Activated naive CD8-positive, alpha-beta T cell treated with anti-CD3 and anti-CD28 coated beads for 36 hours (primary cell): ENCODE measurements at places on chromosomes 6 and 20. TPM values are rescaled to one million over a fixed set of nuclear protein-coding genes. Genes with fewer than 3 reads are reported as not detected.

DNA sequence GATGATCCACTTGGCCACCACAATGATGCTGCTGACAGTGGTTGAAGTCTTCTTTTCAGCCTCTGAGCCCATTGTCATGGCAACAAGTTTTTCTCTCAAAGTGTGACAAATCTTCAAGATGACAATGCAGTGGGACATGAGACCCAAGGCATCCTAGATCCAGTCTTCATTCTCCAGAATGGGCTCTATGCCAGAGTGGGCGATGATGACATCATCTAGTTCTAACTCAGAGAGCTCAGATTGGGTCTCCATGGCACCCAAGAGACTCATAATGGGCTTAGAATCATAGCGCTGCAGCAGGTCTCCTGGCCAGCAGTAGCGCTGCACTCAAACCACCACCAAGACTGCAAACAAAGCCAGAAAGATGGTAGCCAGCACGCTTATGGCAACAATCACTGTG lies 973.6 kb downstream of the EYS start:
- DNase-seq, result no peak
- no peaks in the 10 kb centered on the region for H3K27me3 ChIP-seq
- no peaks in the 10 kb centered on the region for H3K36me3 ChIP-seq
- H3K4me3 ChIP-seq, result no peak overlapping the region
- H3K27ac ChIP-seq, result no peak overlapping the region
- no peaks in the 10 kb centered on the region for H3K4me1 ChIP-seq

DNA sequence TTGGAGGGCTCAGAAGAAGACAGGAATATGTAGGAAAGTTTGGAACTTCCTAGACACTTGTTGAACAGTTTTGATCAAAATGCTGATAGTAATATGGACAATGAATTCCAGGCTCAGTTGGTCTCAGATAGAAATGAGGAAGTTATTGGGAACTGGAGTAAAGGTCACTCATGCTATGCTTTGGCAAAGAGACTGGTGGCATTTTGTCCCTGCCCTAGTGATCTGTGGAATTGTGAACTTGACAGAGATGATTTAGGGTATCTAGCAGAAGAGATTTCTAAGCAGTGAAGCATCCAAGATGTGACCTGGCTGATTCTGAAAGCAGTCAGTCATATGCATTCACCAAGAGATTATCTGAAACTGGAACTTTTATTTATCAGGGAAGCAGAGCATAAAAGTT lies 45.1 kb downstream of the FRK start:
- H3K4me3 ChIP-seq, result no peak overlapping the region
- no peak for DNase-seq
- no peaks in the 10 kb centered on the region for H3K36me3 ChIP-seq
- peaks cover 53% of the 10 kb centered on the region for H3K27me3 ChIP-seq
- H3K4me1 ChIP-seq, result peaks cover 19% of the 10 kb centered on the region
- H3K27ac ChIP-seq, result no peak overlapping the region

DNA sequence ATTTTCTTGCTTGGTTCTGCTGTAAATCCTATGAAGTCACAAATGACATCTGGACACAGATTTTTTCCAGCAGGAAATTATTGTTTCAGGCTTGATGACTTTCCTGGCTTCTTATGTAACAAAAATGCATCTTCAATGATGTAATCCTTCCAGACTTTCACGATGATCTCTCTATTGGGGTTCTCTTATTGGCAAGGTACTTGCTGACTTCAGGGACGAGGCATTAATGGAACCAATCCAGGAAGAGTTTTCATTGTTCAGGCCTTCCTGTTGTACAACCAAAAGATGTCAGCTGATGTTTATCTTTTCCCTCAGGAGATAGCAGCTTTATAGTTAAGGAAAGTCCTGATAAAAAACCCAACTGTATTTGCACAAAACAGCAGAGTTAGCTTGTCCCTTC lies 118.5 kb upstream of the MMS22L start:
- no peak overlapping the region for H3K4me3 ChIP-seq
- H3K4me1 ChIP-seq, result no peaks in the 10 kb centered on the region
- H3K27ac ChIP-seq, result no peak overlapping the region

GRCh38 chr6:145705561-145705960 lies 29.8 kb downstream of the EPM2A start:
- no peak overlapping the region for H3K27ac ChIP-seq
- DNase-seq, result no peak
- peaks cover 24% of the 10 kb centered on the region for H3K36me3 ChIP-seq
- peaks cover 15% of the 10 kb centered on the region for H3K4me1 ChIP-seq
- H3K4me3 ChIP-seq, result no peak overlapping the region
- H3K27me3 ChIP-seq, result no peaks in the 10 kb centered on the region

DNA sequence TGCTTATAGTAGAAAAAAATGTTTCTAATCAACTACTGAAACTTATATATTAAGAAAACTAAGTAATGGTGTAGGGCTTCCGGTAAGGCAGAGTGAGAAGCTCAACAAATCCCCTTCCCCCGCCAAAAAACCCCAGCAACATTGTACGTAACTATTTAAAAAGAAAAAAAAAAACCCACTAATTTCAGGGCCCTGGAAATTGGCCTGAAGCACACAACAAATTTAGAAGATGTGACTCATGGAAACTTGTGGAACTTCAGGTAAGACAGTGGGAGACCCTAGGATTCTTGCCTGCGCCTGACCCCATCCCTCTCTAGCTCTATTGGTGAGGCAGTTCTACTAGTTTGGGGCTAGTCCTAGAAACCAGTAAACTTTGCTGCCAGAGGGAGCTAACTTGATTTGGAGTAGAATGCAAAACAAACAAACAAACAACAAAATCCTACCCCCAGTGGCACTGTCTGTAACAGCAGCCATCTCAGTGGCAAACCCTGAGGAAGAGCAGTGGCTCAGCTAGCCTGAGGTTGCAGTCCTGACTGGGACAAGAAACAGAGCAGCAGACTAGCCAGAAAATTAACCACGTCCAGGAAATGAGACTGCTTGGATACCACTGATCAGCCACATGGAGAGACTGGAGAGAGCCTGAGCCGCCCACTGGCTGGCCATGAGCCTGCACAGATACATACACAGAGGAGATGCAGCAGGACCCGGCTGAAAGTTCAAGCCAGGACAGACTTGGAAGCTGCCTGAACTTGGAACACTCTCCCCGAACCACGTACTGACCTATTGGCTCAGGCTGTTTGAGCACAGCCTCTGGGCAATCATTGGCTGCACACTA lies 135.1 kb downstream of the TBXT start:
- no peaks in the 10 kb centered on the region for H3K36me3 ChIP-seq
- no peaks in the 10 kb centered on the region for H3K4me1 ChIP-seq
- peaks cover 4% of the 10 kb centered on the region for H3K27me3 ChIP-seq

ADGB gene
- not detected for total RNA-seq

- H3K27ac ChIP-seq, result no peak overlapping the region
- H3K4me3 ChIP-seq, result no peak overlapping the region
- no peak for DNase-seq
- no peaks in the 10 kb centered on the region for H3K27me3 ChIP-seq
Measured at GRCh38 chr6:64294034-64294433, 658.4 kb downstream of the PHF3 start.

LRRC1 gene
- 1.5 TPM for total RNA-seq

UBE2C gene
- total RNA-seq, result 188 TPM

DNA sequence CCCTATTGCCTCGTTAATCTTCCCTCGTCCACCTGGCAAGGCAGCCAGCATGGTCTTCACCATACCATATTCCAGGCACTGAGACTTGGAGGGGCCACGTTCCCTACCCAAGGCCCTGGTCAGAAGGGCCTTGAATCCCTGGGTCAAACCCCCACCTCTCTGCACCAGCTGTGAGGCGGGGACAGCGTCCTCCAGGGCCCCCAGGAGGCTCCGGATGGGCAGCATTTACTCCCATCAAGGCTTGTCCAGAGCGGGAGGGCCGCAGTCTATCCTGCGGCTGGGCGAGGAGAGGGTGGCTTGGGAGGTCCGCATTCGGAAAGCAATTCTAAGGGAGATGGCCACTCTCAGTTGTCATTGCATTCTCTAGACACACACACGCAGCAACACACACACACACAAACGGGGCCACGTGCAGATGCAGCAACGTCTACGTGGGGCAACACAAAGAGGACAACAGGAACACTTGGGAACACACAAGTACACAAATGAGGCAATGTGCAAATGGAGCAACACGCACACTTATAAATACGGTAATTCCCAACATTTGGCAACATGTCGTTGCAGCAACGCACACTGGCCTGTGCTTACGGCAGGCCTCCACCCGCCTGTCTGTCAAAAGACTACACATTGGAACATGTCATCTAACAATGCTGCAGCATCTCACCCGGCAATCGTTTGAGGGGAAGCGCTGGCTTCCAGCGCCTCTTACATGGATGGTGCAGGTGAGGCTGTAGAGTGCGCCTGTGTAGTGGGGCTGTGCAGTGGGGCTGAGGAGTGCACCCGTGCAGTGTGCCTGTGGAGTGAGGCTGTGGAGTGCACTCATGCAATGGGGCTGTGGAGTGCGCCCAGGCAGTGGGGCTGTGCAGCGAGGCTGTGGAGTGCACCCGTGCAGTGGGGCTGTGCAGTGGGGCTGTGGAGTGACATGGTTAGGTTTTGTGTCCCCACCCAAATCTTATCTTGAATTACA lies 12.9 kb upstream of the NTSR1 start:
- no peak overlapping the region for H3K4me3 ChIP-seq
- no peaks in the 10 kb centered on the region for H3K36me3 ChIP-seq
- H3K27me3 ChIP-seq, result no peaks in the 10 kb centered on the region
- peaks cover 2% of the 10 kb centered on the region for H3K4me1 ChIP-seq
- no peak overlapping the region for H3K27ac ChIP-seq
- DNase-seq, result no peak

PRSS16 gene
- total RNA-seq, result 0.38 TPM

FLRT3 gene
- not detected for total RNA-seq

GRCh38 chr6:144468709-144469108 lies 183.6 kb downstream of the UTRN start:
- peak overlapping the region; percentile 79 for H3K27ac ChIP-seq
- H3K36me3 ChIP-seq, result peaks cover 23% of the 10 kb centered on the region
- peaks cover 17% of the 10 kb centered on the region for H3K4me1 ChIP-seq
- H3K4me3 ChIP-seq, result peak overlapping the region; percentile 33
- peak; percentile 22 for DNase-seq
- H3K27me3 ChIP-seq, result no peaks in the 10 kb centered on the region

ARFGAP1 gene
- total RNA-seq, result 62.5 TPM

OXT gene
- not detected for total RNA-seq

GRCh38 chr6:134123666-134124208 lies 71.3 kb upstream of the SLC2A12 start:
- H3K4me1 ChIP-seq, result no peaks in the 10 kb centered on the region
- no peak overlapping the region for H3K4me3 ChIP-seq
- H3K27me3 ChIP-seq, result peaks cover 5% of the 10 kb centered on the region
- H3K27ac ChIP-seq, result no peak overlapping the region

DNA sequence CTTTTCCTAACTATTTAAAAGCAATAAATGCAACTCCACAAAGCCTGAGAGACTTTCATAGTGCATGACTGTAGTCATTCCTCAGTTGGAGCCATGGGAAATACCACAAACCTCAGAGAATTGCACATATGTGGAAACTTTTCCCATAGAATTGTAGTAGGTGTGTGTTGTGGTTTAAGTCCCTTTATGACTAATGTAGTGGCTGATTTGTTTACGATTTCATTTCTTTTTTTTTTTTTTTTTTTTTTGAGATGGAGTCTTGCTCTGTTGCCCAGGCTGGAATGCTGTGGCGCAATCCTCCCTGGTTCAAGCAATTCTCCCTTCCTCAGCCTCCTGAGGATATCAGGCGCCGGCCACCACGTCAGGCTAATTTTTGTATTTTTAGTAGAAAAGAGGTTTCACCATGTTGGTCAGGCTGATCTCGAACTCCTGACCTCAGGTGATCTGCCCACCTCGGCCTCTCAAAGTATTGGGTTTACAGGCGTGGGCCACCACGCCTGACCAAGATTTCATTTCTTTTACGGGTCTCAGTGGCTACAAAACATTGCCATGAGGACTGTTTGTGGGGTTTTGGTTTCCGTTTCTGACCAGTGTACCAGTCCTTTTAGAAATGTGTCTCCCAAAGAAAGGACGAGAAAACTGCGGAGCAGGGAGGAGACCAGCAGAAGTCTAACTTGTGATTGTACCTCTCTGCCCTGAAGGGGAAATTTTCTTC lies 212.1 kb upstream of the MARCKS start:
- no peaks in the 10 kb centered on the region for H3K36me3 ChIP-seq
- DNase-seq, result no peak
- H3K27ac ChIP-seq, result no peak overlapping the region
- peaks cover 22% of the 10 kb centered on the region for H3K27me3 ChIP-seq
